DMS79 (cell line): ENCODE measurements at places on chromosomes 12 and 14.

DNA sequence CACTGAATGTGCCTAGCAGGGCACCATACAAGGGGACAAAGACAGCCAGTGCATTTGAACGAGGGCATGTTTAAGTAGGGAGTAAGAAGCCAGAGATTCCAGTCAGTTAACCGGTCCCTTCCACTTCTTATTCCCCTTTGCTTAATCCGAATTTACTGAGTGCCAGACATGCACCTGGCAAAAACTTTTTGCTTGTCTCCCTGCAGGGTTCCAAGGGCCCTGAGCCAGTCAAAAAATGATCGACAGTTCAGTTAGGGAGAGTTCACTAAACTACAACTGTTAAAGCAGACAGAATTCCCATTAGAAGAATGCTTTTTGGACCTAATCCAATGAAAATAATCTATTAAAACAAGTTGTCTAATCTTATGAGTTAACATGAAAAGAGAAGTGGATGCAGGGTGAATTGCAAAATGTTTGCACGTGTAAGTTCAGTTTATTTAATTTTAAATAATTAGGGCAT, 193.8 kb downstream of the TMTC2 start:
- no peak for DNase-seq

GRCh38 chr12:944211-944610, 5.3 kb downstream of the RAD52 start:
- DNase-seq = no peak

DNA sequence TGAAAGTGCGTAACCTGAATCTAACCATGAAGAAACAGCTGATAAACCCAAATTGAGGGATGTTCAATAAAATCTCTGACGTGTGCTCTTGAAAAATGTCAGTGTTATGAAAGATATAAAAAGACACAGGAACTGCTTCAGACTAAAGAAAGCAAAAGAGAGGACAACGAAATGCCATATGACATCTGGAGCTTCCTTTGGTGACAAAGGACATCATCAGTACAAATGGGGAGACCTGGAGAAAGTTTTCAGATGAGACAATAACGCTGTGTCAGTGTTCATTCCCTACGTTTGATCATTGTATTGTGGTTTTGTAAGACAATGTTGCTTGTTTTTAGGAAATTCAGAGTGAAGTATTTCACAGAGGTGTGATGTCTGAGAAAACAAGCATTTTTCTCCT, 125.9 kb upstream of the MAP1LC3B2 start:
- no peak for DNase-seq

- DNase-seq = no peak
Measured at GRCh38 chr14:32449648-32450047, 120.5 kb downstream of the AKAP6 start.

GRCh38 chr12:4082809-4083403, 190.7 kb upstream of the CCND2 start:
- no peak for DNase-seq

DNA sequence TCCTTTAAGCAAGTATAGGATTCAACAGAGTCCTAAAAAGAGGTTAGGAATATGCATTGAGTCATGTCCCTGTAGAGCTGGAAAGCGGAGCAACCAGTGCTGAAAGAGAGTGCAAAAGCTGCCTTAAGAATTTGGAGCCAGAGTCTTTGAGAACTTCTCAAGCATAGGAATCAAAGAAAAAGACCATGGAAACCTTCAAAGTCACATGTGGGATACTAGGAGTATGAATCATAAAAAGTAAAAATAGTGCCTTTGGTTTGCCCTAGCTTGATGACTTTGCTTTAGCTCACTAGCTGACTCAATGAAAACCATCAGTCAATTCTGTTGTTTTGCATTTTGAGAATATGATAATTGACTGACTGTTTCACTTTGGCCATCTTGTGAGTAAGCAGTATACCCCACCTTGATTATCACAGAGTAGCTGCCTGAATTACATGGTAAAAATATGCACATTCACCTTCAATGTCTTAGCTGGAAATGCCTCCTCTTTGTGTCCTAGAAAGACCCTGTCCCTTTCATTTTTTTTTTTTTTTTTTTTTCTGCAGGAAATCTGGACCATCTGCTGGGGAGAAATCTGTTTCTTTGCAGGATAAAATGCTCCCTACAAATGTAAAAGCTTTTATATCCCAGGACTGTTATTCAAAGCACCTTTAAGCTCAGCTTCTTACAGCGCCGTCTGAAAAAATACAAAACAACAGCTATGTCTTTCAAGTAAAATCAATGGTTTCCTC, 248.6 kb upstream of the KRR1 start:
- DNase-seq = no peak

- peak; percentile 90 for DNase-seq
Measured at GRCh38 chr14:95189367-95190132, 32.2 kb upstream of the DICER1 start.

GRCh38 chr12:123607756-123608155, 5.9 kb downstream of the DDX55 start:
- no peak for DNase-seq

DNA sequence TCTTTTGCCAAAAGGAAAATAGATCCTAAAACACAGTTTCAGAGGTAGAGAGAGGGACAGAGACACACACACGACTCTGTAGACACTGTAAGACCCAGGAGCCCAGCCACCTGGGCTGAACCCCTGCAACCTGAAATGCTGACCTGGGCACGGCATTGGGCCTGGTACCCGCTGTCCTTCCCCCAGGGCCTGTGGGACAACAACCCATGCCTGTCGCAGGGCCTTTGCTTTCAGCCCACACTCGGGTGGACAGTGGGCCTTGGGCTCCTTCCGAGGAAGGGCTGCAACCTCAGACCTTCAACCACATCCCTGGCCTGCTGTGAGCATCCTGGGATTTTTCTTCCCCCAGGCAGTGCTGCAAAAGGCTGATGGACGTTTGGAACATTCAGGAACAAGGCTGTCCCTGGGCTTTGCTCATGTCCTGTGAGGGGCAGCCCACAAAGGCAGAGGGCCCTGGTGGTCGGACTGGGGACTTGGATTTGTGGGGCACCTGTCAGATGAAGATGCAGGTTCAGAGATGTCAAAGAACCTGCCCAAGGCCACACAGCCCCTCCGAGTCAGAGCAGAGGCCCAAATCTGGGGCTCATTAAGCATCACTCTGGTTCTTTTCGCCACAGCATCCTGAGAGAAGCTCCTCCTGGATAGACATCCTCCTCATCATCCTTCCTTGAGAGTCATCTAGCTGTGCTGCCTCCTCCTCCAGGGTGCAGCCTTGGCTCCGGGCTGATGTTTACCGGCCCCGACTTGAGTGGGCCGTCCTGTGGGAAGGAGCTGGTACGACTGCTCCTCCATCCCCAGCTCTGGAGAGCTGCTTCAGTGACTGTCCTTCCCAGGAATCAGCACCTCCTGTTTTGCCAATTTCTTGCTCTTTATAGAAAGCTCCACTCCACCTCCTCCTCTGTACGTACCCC, 32.7 kb downstream of the CCDC92 start:
- DNase-seq = no peak

DNA sequence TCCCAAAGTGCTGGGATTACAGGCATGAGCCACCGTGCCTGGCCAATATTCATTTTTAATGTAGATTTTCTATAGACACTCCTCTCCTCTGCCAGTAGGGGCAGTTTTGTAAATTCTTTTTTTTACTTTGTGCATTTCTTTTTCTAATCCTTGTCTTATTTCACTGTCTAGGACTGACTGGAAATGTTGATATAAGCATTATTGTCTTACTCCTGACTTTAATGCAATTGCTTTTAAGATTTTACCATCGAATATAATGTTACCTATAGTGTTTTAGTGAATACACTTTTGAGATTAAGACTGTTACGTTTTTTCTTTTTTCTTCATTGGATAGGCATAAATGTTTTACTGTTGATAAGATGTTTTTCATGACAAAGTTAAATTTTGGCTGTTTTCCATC, 35.4 kb upstream of the EMP1 start:
- no peak for DNase-seq

DNA sequence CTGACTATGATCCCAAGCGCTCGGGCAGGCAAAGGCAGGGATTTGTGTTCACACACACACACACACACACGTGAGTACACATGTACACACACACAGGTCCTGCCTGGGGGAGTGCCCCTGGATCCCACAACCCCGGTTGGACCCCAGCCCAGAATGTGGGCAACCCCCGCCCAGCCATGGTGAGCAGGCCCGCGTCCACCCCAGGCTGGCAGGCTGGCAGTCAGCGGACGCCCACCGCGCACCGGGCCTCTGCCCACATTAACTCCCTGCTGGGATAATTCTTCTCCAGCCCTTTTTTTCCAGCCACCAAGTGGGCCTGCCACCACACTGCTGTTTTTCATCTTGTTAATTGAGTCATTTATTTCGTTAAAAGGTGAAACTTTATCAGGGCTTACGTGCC, 256.2 kb downstream of the BCL11B start:
- DNase-seq = no peak

- DNase-seq = no peak
Measured at GRCh38 chr12:1862973-1863372, 42.6 kb downstream of the LRTM2 start.

- no peak for DNase-seq
Measured at GRCh38 chr14:57199921-57200320, 68.8 kb downstream of the EXOC5 start.

GRCh38 chr12:1638203-1638602, 9.2 kb downstream of the WNT5B start:
- DNase-seq = no peak

GRCh38 chr12:71999795-72000194, 61.1 kb downstream of the TPH2 start:
- DNase-seq = no peak

- DNase-seq = no peak
Measured at GRCh38 chr12:126667339-126667738, 1599.6 kb upstream of the TMEM132C start.

DNA sequence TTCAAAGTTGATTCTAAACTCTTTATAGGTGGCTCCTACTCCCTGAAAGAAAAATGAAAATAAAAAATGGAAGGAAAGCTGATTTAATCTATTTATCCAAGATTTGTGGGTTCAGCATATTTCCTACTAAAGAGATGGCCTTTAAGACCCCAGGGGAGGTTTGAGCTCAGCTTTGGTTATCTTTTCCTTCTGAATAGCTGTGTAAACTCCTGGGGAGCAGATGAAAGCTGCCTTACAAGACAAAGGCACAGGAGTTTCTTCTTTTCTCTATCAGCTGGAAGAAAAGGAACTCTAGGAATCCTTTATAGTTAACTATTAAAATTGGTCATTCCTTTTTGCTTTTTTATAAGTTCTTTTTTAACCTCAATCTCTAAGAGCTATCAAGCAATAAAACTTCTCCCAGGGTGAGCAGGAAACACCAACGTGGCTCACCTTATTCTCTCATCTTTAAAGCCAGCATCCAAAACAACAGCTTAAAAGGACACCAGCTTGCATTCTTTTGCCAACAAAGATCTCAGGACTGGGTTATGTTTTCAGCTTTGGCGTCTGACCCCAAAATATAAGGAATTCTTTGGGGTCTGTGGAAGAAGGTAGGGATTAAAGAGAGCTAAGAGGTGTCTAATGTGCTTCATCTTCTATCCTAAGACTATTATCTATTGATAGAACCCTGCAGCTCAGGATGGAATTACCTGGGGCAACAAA, 371.7 kb upstream of the KITLG start:
- no peak for DNase-seq

DNA sequence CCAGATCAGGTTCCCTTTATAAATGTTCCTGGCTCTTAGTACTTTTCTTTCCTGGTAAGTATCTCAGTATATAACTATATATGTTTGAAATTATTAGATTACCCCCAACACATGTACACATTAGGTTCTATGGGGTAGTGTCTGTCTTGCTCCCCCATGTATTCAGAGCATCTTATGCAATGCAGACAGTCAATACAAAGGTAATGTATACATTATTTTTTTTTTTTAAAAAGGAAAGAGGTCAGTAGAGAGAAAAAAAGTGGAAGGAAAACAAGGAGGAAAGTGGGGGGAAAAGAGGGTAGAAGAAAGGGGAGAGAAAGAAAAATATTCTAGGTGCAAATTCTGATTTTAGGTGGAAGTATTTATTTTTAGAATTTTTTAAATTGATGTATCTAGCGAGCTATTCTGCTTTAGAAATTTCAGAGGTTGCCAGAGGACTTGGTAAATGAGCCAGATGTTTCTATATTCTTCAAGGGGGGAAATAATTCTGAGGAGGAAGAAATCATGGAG, 157.9 kb downstream of the STXBP6 start:
- DNase-seq = no peak

DNA sequence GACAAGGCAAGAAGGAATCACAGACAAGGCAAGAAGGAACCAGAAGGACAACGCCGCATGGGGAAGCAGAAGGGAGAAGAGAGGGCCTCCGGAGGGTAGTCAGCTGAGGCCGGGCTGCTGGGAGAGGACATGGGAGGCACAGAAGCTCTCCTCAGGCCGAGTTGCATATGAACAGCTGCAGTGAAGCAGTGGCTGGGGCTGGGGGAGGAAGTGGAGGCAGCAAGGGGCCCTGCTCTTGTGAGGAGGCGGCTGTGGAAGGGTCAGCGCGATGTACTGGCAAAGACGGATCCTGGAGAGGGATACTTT, 22.0 kb upstream of the TMEM106C start:
- DNase-seq = no peak

- no peak for DNase-seq
Measured at GRCh38 chr12:98419081-98419794, 96.2 kb upstream of the TMPO start.

GRCh38 chr14:24270537-24271133, 762 bp downstream of the RABGGTA start:
- peak; percentile 60 for DNase-seq

DNA sequence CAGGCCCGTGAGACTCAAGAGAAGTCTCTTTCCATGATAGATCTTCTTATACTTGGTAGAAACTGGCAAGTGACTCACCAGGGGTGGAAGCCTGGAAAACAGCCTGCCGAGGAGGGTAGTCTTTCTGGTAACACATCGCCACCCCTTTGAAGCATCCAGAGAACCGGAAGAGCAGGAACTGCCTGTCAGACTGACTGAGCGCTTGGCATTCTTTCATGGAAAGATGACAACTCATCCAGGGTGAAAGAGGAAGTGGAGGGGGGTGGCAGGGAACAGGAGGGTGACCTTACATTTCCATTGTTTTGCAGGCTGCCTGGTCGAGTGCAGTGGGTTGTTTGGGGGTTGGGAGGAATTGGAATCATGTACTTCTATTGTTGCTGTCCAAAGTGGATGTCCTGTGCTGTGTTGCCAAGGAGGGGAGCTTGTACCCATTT, 34.5 kb downstream of the PRKCH start:
- no peak for DNase-seq

GRCh38 chr14:97539411-97539795, 742.2 kb downstream of the VRK1 start:
- no peak for DNase-seq

GRCh38 chr12:100827901-100828520, 33.4 kb downstream of the ANO4 start:
- no peak for DNase-seq

GRCh38 chr12:6928703-6929407, 1.1 kb downstream of the ATN1 start:
- DNase-seq = no peak
